ENCODE measurements at places on chromosomes 7 and 10.

GRCh38 chr10:35640951-35641675 lies 983 bp downstream of the FZD8 start:
- DNase-seq, result peak; percentile 73

GRCh38 chr10:33334153-33334804 lies at the start of gene NRP1:
Gene NRP1 (minus strand): TSS chr10:33334667. CDS start chr10:33334382, 285 bp downstream.
- peak; percentile 29 for DNase-seq

GRCh38 chr7:1141651-1142050 lies 18.3 kb downstream of the ZFAND2A start:
- DNase-seq, result no peak

GRCh38 chr7:8384901-8385300 lies 48.5 kb upstream of the NXPH1 start:
- no peak for DNase-seq

DNA sequence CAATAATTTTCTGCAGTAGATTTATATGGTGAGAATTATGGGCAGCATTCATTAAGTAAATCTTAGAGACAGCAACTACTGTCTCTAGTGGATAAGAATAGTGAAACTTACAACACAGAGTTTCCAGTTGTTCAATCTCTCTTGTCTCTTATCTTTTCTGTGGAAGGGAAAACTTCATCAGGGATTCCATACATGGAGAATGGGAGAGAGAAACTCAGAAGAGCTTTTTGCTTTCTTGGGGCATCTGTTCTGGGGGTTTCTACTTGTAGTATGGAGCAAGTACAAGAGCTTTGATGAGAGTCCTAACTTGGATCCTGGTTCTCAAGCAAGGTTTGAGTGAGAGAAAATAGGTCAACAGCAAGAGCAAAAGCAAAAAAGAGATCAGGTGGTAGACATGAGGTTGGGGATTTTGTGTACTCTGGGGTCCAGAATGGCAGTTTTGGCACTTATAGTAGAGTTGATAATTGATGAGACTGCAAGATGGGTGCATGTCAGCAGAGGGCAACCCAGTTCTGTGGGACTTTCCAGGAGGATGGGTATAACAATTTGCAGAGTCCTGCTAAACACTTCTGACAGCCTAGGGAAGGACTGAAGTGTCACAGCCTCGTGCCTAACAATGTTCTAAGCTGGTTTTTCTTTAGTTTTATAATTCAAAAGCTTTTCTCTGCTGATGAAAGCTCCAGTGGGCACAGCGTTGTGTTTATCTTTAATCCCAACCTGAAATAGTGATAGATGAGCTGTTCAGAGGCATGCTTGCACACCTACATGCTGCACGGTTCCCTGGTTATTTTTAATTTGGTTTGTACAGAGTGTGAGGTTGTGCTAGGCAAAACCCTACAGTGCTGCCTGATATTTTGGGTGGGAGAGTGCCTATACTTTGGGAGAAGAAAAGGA lies 32.0 kb upstream of the STRIP2 start:
- DNase-seq, result no peak

DNA sequence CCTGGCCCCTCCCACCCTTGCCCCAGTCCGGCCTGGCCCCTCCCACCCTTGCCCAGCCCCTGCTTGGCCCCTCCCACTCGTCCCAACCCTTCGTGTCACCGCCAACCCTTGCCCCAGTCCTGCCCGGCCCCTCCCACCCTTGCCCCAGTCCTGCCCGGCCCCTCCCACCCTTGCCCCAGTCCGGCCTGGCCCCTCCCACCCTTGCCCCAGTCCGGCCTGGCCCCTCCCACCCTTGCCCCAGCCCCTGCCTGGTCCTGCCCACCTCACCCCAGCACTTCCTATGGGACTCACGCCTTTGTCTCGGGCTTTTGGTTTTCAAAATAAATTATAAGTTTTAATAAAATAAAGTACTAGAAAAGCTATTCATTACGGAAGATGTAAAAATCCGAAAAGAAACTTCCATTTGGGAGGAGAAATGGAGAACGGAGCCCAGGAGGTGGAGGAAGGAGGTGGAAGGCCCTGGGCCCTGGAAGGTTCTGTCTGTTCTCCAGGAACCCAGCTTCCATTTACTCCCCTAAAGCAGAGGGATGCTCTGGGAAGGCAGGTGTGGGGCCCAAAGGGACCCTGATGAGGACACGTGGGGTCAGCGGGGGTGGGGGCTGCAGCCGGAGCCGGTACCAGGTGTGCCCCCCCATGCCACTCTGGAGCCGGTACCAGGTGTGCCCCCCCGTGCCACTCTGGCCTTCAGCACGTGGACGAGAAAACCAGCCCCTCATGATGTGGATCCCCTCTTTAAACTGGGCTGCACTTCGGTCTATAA lies 52.2 kb downstream of the PWWP2B start:
- no peak for DNase-seq

GRCh38 chr10:86108696-86109095 lies 257.9 kb downstream of the GRID1 start:
- DNase-seq, result no peak

GRCh38 chr7:17166824-17167379 lies 131.6 kb upstream of the AHR start:
- DNase-seq, result no peak

DNA sequence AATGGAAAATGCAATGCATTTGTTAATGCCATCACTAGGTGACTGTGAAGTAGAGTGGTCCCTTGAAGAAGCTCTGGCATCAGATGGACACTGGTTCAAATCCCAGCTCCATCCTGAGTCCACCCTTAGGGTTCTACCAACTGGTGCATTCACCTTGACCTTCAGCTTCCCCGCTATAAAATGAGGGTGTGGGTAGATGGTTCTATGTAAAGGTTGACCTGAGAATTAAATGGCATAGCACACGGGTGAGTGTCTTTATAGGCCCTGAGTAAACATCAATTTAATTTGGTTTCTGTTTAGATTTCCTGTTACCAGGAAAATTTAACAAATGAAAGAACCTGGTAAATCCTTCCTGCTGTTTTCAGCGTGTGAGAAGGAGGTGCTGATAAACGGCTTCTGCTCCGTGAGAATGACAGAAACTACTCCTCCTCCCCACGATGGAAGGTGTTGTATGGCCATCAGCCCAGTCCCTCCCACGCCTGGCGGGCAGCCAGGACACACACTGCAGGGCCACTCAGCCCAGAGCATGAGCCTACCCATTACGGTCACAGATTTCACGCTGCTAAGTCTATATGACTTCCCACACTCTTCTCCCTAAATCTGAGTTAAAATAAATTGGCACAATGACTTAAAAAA lies 210.1 kb downstream of the TNS3 start:
- peak; percentile 97 for DNase-seq

- no peak for DNase-seq
Observed at GRCh38 chr7:155845226-155845625, 33.0 kb upstream of the SHH start.

DNA sequence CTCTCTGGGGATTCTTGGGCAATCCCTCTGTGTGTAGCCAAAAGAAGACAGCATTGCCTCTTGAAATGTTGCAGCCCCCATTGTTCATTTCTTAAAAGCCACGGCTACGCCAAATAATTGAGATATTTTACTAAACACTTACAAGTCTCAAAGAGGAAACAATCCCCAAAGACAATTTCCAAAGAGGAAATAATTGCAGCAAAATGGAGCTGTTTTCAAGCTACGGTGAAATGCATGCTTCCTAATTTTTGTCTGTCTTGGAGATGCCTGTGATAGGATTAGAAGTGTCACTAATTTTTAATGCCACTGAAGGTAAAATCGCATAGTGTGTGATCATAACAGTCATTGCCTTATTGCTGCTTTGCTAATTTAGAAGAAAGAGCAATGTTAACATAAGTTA lies 72.9 kb upstream of the NAMPT start:
- DNase-seq, result no peak

DNA sequence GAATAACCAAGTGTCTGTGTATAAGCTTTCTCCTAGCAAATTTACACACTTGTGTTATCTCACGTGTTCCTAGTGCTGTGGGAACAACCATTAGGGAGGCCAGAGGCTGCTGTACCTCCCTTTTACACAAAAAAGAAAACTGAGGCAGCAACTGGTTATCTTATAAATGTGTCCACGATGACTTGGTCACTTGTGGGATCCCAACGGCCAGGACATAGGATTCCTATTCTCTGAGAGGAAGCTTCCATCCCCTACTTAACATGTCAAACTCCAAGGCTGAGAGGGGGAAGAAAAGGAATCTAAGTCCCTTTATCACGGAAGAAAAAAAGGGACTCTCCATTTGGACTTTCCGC lies 484 bp downstream of the ZNF438 start:
- no peak for DNase-seq

DNA sequence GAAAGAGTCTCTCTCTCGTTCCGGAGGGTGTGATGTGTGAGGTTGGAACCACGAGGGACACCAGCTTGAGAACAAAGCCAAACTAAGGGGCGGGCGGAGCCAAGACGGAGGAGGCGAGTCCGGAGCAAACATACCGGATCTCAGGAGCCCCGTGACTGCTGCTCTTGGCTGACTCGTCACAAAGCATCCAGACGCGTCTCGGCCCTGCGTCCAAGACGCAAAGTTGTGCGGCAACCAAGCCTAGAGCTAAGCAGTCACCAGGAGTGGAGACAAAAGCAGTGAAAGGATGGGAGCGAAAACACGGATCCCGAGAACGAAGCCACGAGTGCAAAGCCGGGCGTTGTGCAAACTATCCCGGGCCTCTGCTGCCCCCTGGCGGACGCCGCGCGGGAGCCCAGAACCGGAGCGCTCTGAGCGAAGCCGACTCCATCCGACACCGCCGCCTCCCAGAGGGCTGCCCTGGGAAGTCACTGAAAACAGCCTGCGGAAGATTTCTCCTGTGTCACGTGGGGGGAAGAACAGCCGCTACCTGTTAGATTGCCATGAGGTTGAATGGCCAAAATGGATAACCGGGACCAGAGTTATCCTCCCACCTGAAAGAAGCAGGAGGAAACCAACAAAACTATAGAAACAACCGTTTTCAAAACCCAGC lies 46.4 kb upstream of the TMEM72 start:
- peak; percentile 38 for DNase-seq

DNA sequence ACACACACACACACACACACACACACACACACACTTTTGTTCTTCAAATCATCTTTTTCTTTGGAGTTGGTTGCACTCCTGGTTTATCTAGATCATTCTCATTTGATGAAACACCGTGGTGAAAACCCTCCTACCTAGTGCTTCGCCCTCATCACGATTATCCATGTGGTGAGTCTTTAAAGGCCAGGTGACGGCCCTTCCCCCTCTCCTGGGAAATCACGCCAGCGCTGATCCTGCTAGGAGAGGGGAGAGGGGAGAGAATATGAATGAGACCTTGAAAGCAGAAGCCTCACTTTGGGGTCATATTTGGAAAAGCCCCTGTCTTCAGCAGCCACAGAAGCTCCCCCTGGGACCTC lies 103.9 kb upstream of the LRRC4 start:
- DNase-seq, result peak; percentile 17

- DNase-seq, result no peak
Observed at GRCh38 chr7:41885078-41885477, 182.2 kb upstream of the INHBA start.

DNA sequence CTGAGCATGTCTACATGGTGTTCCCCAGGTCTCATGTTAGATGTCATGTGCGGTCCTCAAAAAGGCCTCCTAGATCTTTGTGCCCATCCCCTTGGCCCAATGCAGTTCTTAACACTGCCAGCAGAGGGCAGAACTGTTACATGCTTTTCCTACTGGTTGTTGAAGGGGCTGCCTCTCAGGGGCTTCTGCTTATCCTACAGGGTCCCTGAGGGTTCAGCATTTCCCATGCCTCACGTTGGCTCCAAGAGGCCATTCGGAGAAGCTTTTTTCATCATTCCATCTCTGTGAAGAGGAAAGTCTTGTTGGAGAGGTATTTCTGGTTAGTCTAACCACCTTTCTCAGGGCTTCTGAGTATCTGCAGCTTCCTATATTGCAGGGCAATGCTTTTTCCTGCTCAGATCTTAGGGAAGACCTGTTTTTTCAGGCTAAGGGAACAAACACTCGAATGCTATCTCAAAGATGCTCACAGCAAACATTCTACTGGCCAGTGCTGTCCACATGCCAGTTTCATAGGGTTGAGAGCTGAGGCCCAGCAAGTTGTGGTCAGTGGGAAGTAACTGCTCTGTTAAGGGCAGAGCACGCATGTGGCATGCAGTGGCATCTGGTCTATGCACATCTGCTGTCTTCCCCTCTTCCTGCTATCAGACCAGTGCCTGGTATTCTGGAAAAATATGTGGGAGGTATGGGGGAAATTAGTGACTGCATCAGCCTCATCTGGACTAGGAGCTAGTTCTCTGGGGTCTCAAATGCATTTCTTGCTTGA lies 31.5 kb downstream of the MBL2 start:
- no peak for DNase-seq

- no peak for DNase-seq
Observed at GRCh38 chr7:155032978-155033377, 30.1 kb upstream of the PAXIP1 start.

- DNase-seq, result no peak
Observed at GRCh38 chr10:86111902-86112545, 254.6 kb downstream of the GRID1 start.

DNA sequence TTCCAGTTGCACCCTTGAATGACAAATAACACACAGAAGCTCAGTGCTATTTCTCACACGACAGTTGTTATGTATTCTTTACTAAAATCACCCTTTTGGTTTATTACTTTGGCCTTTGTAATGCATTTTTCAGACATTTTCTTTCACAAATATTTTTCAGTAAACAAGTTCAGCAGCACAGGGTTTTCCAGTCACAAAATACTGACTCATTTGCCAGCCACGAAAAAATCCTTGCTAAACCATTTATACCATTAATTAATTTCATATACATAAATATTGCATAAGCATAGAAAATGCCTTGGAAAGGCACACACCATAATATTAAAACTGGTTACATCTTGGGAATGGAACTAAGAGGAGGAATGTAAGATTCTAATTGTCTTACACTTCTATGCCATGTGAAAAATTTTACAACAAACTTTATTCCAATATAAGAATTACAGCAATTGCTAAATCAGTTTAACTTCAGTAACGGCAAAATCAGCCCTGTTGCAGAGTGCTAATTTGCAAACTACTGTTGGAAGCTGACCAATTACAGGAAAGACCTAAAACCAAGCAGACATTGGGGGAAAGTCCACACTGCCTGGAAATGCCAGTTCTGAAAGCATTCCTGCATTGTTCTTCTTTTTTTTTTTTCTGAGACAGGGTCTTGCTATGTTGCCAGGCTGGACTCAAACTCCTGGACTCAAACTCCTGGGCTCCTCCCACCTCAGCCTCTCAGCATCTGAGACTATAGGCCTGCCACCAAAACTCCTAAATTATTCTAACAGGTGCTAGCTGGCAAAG lies 31.6 kb upstream of the PBLD start:
- DNase-seq, result no peak

All from NCI-H2081 (cell line).